Pulmonary artery endothelial cell (primary cell): ENCODE measurements at places on chromosomes 2 and 18.

GRCh38 chr2:233546774-233547173, 19.8 kb downstream of the USP40 start:
- DNase-seq = no peak

DNA sequence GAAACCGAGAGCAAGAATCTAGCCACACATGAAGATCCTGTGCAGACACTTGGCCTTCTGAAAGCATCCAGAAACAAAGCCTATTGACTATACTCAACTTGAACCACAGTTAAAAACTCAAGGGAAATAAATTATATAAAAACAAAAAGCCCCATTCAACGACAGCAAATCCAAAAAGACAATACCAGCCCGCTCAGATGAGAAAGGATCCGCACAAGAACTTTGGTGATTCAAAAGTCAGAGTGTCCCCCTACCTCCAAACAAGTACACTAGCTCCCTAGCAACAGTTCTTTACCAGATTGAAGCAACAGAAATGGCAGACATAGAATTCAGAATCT, 163.2 kb downstream of the WDPCP start:
- no peak for DNase-seq

GRCh38 chr2:66303471-66303870, 131.5 kb upstream of the MEIS1 start:
- no peak for DNase-seq

DNA sequence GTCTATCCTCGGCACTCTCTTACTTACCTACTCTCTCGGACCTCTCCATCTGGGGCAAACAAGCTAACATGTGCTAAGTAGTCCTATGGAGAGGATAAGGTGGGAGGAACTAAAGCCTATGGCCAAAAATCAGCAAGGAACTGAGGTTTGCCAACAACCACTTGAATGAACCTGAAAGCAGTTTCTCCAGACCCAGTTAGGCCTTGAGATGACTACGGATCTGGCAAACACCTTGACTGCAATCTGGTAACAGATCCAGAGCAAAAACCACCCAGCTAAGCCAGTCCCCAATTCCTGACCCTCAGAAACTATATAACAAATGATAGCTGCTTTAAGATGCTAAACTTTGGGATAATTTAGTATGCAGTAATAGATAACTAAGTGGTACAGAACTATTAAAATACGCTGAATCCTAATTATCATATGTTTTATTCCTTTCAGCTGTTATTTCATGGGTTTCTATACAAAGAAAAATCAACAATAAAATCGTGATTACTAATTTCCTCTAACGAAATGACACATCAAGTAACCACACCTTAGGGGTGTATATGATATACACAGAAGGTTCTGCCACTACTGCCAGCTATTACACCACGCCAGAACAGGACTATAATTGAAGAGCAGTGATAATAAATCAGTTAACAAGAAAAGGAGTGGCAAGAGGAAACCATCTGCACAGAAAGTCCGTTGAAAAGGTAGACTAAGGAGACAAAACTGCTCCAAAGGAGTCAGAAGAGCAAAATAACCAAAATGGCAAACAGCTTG, 3.2 kb downstream of the FARSB start:
- no peak for DNase-seq

- DNase-seq = no peak
Measured at GRCh38 chr2:98697651-98698337, 33.1 kb downstream of the MGAT4A start.

- DNase-seq = no peak
Measured at GRCh38 chr2:21395366-21395765, 271.6 kb downstream of the TDRD15 start.

GRCh38 chr2:200744201-200744602, 67.5 kb upstream of the BZW1 start:
- DNase-seq = no peak

DNA sequence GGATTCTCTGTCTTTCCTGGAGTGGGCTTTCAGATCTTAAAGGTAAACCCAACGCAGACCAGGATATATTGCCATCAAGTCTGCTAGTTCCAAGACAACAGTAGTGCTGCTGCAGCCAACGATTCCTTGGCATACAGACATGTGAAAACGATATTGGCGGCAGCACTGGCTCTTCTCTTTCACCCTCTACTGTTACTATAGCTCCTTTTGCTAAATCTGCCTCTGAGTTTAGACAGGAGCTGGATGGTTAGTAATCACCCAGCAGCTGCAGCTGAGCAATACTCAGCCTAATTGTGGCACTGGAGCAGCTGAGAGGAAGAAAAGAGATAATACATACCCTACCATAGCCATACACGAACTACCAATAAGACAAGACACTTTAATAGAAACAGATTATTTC, 4.0 kb downstream of the YES1 start:
- no peak for DNase-seq

- DNase-seq = no peak
Measured at GRCh38 chr2:23146011-23146410, 239.0 kb upstream of the KLHL29 start.

DNA sequence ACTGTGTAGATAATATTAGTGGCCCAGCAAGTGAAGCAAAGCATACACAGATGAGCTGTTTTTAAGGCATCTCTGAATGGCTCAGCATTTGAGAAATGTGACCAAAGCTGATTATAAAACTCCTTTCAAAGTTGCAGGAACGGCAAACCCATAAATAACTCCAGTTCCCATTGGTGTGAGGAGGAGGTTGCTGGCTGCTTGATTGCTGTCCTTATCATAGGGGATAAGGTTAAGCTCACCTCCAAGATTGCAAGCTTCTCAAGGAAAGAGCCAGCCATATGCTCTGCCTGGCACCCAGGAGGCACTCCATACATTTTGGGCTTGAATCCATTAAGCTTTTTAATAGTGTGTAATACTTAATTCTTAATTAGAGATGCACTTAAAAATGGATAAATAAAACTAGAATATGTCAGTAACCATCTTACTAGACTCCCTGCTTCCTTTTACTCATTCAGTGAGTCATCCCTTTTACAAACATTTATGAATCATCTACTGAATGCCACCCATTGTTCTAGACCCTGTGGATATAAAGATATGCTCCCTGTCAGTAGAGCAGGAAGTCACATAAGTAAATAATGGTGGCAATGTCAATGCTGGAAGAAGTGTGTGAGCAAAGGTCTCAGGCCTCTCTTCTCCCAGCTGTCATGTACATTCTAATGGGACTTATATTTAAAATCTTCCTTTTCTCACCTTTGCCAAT, 99.3 kb downstream of the SPATS2L start:
- DNase-seq = peak; percentile 81

DNA sequence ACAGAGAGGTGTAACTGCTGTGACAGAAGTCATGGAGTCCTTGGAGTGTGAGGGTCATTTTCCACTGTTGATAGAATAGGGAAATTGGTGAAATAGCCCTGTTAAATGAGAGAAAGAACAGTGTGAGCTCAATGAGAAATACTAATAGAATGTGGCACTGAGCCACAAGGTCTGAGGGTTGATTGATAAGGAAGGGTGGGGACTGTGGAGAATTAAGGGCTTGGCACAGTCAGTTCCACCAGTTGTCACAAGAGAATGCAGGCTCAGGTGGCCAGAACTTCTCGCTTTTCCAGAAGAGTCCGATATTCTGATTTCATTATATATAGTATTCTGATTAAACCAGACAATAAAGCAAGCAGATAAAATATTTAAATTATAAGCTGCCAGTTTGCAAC, 9.1 kb upstream of the IL1RN start:
- no peak for DNase-seq

GRCh38 chr2:88016960-88017779, 823 bp upstream of the RNU2-63P start:
- no peak for DNase-seq

GRCh38 chr2:199460846-199461710, 3.3 kb upstream of the SATB2 start:
- DNase-seq = no peak

DNA sequence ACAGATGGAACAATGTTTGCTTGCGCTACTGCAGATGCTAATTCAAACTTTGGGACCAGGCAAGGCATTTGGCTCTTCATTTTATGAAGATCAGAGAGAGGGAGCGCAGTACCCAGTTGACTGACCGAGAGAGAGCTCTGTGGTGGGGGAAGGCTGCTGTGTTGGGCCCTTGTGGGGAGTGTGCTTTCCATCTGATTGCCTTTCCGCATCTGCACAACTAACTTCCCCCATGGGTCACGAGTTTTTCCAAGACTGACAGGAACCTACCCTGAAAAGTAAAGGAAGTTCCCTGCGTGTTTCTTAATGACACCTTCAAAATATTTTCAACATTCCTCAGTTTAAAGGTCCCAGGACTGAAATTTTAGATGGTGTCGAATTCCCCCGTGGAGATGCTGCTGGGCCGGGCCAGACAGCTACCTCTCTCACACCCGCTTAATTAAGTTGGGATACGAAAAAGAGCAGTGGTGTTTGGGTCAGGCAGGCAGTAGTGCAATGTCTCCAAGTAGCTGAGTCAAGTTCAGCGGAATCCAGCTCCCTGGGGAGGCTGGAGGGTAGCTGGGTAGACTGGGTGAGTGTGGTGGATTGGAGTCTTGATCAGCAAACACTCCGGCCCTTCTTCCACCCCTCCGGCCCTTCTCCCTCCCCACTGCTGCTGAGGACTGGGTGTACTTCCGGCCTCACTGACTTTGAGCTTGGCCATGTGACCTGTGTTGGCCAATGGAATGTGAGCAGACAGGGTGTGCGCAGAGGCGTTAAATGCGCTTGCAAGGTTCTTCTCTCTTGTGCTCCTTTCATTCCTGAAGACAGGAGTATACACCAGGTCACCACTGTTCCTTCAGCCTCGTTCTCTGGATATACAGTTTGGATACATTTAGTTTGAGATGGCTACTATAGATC, 2.3 kb upstream of the ARHGAP25 start:
- no peak for DNase-seq

- no peak for DNase-seq
Measured at GRCh38 chr18:33584548-33585430, 6.8 kb downstream of the ASXL3 start.

GRCh38 chr2:178804791-178805190, 2.4 kb downstream of the TTN start:
- DNase-seq = no peak

DNA sequence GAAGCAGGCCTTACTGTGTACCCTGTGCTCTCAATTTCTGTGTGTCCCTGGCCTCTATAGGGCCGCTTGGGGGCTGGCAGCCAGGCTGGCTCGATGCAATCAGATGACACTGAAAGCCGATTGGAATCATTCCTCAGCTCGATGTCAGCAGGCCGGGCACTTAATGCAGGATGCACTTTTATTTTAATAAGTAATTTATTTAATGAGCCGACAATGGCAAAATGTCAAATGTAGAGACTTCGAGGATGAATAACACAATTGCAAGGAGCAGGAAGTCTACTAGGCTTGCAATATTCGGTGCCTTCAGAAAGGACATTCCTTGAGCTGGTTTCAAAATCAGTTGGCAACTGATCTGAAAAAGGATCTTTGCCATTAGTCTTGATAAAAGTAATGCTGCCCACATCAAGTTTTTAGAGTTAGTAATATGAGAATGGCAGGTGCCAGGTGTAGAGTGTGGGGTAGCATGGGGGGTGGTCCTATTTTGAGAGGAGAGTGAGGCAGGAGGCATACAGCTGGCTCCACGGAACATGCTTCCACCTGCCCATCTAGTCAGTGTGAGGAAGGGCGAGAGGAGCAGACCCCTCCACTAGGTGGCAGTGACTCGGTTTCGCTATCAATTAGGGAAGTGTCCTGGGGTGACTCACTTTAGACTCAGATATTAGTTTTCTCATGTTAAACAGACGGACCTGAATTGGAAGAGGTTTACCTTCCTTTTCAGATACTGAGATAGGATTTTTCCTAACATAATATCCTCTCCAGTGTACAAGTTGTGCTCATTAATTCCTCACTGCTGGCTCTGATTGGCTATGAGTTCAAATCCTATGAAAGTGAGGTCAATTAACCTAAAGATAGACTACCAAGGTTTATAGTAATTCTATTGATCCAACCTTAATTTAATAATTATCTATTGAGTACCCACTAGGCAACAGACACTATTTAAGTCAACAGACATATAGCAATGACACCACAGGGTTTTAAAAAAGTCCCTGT, 80.9 kb downstream of the NABP1 start:
- DNase-seq = peak; percentile 8

- no peak for DNase-seq
Measured at GRCh38 chr2:69572641-69573040, 70.9 kb downstream of the AAK1 start.

DNA sequence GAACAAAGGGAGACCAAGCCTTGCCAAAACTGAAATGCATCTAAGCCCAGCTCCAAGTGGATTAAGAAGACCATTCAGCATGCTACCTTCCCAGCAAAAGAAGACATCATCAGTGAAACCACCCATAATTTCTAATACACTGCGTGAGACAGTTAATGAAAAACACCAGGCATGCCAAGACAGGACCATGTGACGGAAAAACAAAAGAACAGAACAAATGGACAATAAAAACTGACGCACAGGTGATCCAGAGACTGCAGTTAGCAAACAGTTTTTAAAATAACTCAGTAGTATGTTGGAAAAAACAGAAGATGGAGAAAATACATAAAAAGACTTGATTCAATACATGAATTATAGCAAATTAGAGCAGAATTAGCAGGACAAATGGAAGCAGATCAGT, 15.3 kb downstream of the FAM168B start:
- DNase-seq = no peak

- no peak for DNase-seq
Measured at GRCh38 chr18:60350941-60351340, 21.6 kb downstream of the MC4R start.

DNA sequence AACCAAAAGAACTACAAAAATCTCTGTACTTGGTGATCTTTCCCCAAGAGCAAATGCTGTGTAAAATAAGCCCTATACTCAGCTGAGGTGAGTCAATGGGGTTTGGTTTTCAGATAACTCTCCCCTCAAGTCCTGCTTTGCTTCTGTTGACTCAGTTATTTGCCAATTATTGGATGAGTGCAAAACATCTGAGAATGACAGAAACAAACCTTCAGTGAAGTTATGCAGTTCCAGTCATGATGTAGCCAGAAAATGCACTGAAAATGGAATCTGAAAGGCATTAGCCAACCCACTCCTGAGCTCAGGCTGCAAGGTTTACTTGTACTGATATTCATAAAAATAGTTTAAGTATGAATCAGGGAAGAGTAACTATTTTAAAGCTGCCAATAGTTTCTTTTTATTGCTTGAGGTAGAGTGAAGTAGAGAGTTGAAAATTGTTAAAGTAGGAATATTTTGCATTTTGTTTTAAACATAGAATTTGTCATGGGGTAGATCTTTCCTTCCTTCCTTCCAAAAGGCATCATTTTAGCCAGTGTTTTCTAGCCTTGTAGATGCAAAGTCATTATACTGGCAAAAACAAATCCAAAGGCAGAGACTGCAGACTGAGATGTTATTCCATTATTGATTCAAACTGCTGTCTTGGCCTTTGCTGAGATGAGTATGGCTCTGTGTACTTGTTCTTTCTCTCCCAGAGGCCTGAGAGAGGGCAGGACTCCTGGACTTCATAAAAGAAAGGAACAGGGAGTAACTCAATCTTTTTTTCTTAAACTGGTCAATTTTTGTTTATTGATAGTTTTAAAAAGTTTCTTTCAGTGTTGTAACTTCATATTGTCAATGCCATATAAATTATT, 215.3 kb downstream of the RND3 start:
- DNase-seq = no peak

- DNase-seq = no peak
Measured at GRCh38 chr2:215397632-215398341, 38.1 kb downstream of the FN1 start.

- DNase-seq = no peak
Measured at GRCh38 chr2:200786423-200786822, 25.3 kb upstream of the BZW1 start.
